Progenitor cell of endocrine pancreas (in vitro differentiated cells): ENCODE measurements at places on chromosomes 7 and 10. TPM values are rescaled to one million over a fixed set of nuclear protein-coding genes. Genes with fewer than 3 reads are reported as not detected.

Gene CCDC146
- total RNA-seq = 14.8 TPM in 2 replicates

DNA sequence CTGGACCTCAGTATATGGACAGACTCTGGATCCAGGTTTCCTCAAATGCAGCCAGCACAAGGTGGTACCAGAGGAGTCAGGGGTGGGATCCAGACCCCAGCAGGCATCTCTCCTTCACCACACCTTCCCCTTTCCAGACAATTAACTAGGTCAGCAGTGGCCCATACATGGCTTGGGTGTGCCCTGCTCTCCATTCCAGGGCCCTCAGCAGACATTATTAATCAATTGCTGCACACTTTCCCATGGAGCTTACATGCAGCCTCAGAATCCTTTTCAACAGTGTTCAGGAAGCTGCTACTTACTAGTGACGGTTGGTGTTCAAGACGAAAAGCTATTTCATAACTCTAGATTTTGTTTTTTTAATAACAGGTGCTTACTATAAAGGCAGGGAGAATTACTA is 6.0 kb downstream of the COL13A1 start:
- H3K27ac ChIP-seq = no peak overlapping the region
- no peaks in the 10 kb centered on the region for H3K36me3 ChIP-seq
- peaks cover 63% of the 10 kb centered on the region for H3K27me3 ChIP-seq
- no peaks in the 10 kb centered on the region for H3K4me1 ChIP-seq
- H3K4me3 ChIP-seq = no peak overlapping the region
- DNase-seq = no peak

Gene HDAC9
- 3.6 and 5.9 TPM in 2 replicates for total RNA-seq

Gene TMEM140
- total RNA-seq = 0.14 TPM in 1 of 2 replicates, not detected in the other

GRCh38 chr10:114359041-114359952 is 45.0 kb downstream of the AFAP1L2 start:
- DNase-seq = no peak
- H3K27ac ChIP-seq = no peak overlapping the region
- H3K27me3 ChIP-seq = peaks cover 13% of the 10 kb centered on the region
- H3K4me1 ChIP-seq = peaks cover 18% of the 10 kb centered on the region

Gene CALML3
- total RNA-seq = not detected in 2 replicates

DNA sequence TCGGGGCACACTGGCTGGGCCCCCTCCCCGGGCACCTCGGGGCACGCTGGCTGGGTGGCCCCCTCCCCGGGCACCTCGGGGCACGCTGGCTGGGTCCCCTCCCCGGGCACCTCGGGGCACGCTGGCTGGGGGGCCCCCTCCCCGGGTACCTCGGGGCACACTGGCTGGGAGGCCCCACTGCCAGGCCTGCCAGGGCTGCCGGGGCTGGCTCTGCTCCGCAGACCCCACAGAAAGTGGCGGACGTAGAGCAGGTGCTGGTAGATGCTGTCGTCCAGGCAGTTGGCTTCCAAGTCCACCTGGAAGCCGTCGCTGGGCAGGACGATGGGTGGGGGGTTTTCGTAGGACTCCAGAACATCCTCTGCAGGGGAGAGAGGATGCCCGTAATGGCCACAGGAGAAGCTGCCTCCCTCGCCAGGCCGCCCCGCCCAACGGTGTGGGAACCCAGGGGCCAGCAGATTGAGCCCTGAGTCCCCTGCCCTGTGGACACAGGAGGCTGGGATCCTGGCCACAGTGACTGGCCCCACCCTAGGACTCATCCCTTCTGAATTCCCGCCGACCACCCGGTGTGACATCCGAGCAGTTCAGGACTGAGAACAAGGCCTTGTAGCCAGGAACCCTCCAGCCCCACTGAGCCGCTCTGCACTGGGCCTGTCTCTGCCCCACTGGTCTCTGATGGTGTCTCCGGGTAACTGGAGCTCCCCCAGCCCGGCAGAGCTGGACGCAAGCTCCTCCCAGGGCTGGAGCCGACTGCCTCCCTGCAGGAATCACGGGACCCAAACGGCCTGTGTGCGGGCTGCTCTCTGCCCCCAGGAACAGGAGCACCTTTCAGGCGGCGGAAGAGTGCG is 28.2 kb downstream of the AP5Z1 start:
- no peaks in the 10 kb centered on the region for H3K36me3 ChIP-seq
- peak overlapping the region; percentile 62 for H3K27ac ChIP-seq
- H3K4me1 ChIP-seq = peaks cover 3% of the 10 kb centered on the region
- no peak overlapping the region for H3K4me3 ChIP-seq
- peaks cover 3% of the 10 kb centered on the region for H3K27me3 ChIP-seq
- DNase-seq = no peak

Gene SLC26A5
- 0.17 TPM in 1 of 2 replicates, not detected in the other for total RNA-seq

- no peak for DNase-seq
- H3K27me3 ChIP-seq = peaks cover 26% of the 10 kb centered on the region
- peaks cover 3% of the 10 kb centered on the region for H3K4me1 ChIP-seq
- H3K27ac ChIP-seq = peak overlapping the region; percentile 33
Measured at GRCh38 chr10:44853148-44853734, 57.9 kb upstream of the TMEM72 start.

- H3K36me3 ChIP-seq = no peaks in the 10 kb centered on the region
- H3K27me3 ChIP-seq = no peaks in the 10 kb centered on the region
- H3K27ac ChIP-seq = no peak overlapping the region
- no peak overlapping the region for H3K4me3 ChIP-seq
- no peak for DNase-seq
Measured at GRCh38 chr7:18520450-18521235, 25.1 kb downstream of the HDAC9 start.

Gene PLAU
- 0.38 and 0.93 TPM in 2 replicates for total RNA-seq

- peaks cover 8% of the 10 kb centered on the region for H3K27me3 ChIP-seq
- no peaks in the 10 kb centered on the region for H3K36me3 ChIP-seq
- no peak overlapping the region for H3K27ac ChIP-seq
- DNase-seq = no peak
Measured at GRCh38 chr7:67413670-67414069, 417.0 kb downstream of the TYW1 start.

- H3K4me1 ChIP-seq = peaks cover 2% of the 10 kb centered on the region
- no peaks in the 10 kb centered on the region for H3K27me3 ChIP-seq
- H3K27ac ChIP-seq = no peak overlapping the region
- H3K36me3 ChIP-seq = no peaks in the 10 kb centered on the region
- no peak for DNase-seq
Measured at GRCh38 chr7:79658304-79658703, 204.8 kb upstream of the MAGI2 start.

- H3K36me3 ChIP-seq = peaks cover 32% of the 10 kb centered on the region
- H3K27ac ChIP-seq = no peak overlapping the region
- peaks cover 2% of the 10 kb centered on the region for H3K4me1 ChIP-seq
- H3K27me3 ChIP-seq = no peaks in the 10 kb centered on the region
- DNase-seq = no peak
Measured at GRCh38 chr7:75629044-75629443, 109.7 kb downstream of the HIP1 start.

Gene UCN3
- 1.00 and 1.3 TPM in 2 replicates for total RNA-seq

- H3K27me3 ChIP-seq = peaks cover 18% of the 10 kb centered on the region
- DNase-seq = no peak
- no peak overlapping the region for H3K4me3 ChIP-seq
- H3K36me3 ChIP-seq = no peaks in the 10 kb centered on the region
Measured at GRCh38 chr10:113347508-113347907, 205.3 kb upstream of the HABP2 start.

- H3K27ac ChIP-seq = no peak overlapping the region
- H3K4me3 ChIP-seq = no peak overlapping the region
- H3K36me3 ChIP-seq = no peaks in the 10 kb centered on the region
- peaks cover 3% of the 10 kb centered on the region for H3K27me3 ChIP-seq
Measured at GRCh38 chr10:70986623-70986950, 98.2 kb upstream of the PCBD1 start.

GRCh38 chr7:92560602-92561001 is 29.6 kb downstream of the FAM133B start:
- no peak for DNase-seq
- H3K4me3 ChIP-seq = no peak overlapping the region
- no peaks in the 10 kb centered on the region for H3K4me1 ChIP-seq

Gene SPDYE2B
- total RNA-seq = not detected in 2 replicates

DNA sequence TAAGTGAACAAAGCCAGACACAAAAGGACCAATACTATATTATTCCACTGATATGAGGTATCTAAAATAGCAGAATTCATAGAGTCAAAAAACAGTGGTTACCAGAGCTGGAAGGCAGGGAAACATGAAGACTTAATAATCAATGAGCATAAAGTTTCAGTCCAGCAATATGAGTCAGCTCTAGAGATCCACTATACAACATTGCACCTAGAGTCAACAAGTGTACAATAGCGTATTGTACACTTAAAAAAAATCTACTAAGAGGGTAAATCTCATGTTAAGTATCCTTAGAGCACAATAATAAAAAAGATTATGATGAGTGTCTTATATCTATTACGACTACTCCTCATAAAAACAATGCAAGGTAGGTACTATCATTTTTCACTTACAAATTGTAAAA is 36.1 kb downstream of the C10orf90 start:
- DNase-seq = no peak
- peaks cover 18% of the 10 kb centered on the region for H3K27me3 ChIP-seq
- no peak overlapping the region for H3K4me3 ChIP-seq
- H3K4me1 ChIP-seq = no peaks in the 10 kb centered on the region

DNA sequence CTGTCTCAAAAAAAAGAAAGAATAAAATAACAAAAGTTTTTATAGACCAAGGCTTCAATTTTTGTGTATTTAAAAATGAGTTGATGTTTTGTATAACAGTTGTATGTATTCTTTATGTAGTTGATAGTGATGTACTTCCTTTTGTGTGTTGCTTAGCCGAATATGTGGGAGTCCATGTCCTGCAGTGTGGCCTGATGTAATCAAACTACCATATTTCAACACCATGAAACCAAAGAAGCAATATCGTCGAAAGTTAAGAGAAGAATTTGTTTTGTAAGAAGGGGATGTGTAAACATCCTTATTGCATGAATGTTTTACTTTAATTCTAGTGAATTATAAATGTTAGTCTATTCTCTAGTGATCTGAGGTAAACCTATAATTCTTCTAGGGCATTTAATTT is 56.6 kb downstream of the MPLKIP start:
- H3K36me3 ChIP-seq = peaks cover 8% of the 10 kb centered on the region
- H3K4me3 ChIP-seq = no peak overlapping the region
- no peak overlapping the region for H3K27ac ChIP-seq
- DNase-seq = no peak
- no peaks in the 10 kb centered on the region for H3K27me3 ChIP-seq

DNA sequence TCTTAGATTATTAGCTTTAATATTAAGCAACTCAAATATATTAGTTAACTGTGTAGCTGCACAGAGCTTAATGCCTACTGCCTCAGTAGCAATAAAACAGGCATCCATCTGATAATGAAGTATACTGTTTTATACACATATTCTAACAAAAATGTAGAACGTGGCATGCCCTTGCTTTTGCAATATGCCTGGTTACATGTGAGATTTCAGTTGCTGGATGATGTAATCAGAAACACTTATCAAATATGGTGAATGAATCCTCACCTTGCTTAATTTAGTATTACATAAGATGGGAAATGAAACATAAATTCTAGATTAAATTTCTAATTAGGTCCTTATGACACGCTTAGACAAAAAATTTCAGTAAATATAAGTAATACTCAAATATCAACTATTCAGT is 8.0 kb downstream of the DNAJC1 start:
- H3K36me3 ChIP-seq = peaks cover 6% of the 10 kb centered on the region
- H3K27me3 ChIP-seq = no peaks in the 10 kb centered on the region
- H3K4me1 ChIP-seq = peaks cover 2% of the 10 kb centered on the region
- no peak for DNase-seq

DNA sequence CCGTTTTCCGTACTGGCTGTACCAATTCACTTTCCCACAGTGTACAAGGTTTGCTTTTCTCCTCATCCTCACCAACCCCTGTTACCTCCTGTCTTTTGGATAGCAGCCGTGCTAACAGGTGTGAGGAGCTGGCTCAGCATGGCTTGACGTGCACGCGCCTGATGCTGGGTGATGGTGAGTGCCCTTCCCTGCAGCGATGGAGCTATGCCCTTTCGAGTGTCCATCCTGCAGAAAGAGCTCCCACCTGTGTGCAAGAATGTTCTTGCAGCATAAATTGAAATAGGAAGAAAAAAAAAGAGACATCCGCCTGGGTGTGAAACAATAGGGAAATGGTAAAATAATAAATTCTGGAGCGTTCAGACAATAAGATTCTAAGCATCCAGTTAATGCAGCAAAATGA is 9.5 kb upstream of the UBE3C start:
- H3K36me3 ChIP-seq = no peaks in the 10 kb centered on the region
- DNase-seq = no peak
- H3K4me3 ChIP-seq = no peak overlapping the region
- H3K27ac ChIP-seq = no peak overlapping the region
- peaks cover 6% of the 10 kb centered on the region for H3K4me1 ChIP-seq

- H3K4me1 ChIP-seq = peaks cover 11% of the 10 kb centered on the region
- H3K27ac ChIP-seq = no peak overlapping the region
- peaks cover 21% of the 10 kb centered on the region for H3K27me3 ChIP-seq
- no peak for DNase-seq
Measured at GRCh38 chr7:25857376-25858067, 294.5 kb upstream of the NFE2L3 start.

GRCh38 chr10:18345308-18345707 is 205.1 kb downstream of the CACNB2 start:
- peaks cover 7% of the 10 kb centered on the region for H3K27me3 ChIP-seq
- H3K4me1 ChIP-seq = peaks cover 6% of the 10 kb centered on the region

DNA sequence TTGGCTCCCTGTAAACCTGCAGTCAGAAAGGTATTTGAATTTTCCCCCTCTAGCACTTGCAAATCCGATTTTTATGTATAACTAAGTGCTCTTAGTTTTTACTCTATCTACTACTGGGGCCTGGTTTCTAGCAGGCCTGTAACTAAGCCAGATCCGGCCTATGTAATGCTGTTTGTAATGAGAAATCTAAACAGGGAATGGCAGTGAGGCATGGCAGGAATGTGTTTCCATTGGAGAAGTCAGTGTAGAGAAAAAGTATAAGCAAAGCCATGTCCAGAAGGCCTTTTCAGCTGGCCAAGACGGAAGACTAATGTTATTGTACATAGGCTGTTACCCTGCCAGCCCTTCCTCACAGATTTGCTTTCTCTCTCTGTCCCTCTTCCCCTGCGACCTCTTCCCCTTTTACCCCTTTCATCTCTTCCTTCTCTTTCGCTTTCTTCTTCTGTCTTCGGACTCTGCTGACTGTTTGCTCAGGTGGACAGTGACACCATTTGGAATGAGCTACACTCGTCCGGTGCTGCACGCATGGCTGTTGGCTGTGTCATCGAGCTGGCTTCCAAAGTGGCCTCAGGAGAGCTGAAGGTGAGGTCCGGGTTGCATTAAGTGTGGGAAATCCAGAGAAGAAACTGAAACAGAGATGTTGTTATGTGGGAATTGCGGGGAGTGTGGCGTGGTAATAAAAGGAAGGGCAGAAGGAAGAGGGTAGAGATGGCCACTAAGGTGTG is 297.5 kb downstream of the HDAC9 start:
- H3K27ac ChIP-seq = peak overlapping the region; percentile 6
- no peaks in the 10 kb centered on the region for H3K27me3 ChIP-seq
- DNase-seq = no peak
- H3K36me3 ChIP-seq = no peaks in the 10 kb centered on the region
- no peak overlapping the region for H3K4me3 ChIP-seq

DNA sequence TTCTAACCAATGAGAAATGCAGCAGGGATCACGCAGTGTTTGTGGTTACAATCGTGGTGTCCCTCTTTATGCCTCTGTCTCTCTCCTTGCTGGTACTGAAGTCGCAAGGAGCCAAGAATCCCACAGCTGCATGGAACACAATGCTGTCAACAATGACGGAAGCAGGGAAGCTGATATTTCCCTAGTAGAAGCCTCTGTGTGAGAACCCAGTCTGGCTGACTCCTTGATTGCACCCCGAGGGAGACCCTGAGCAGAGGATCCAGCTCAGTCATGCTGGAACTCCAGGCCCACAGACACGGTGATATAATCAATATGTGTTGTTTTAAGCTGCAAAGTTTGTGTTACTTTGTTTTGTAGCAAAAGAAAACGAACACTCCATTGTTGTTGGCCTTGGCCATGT is 677.9 kb downstream of the PARD3 start:
- DNase-seq = no peak
- H3K4me3 ChIP-seq = no peak overlapping the region
- peaks cover 3% of the 10 kb centered on the region for H3K36me3 ChIP-seq
- no peak overlapping the region for H3K27ac ChIP-seq
- H3K27me3 ChIP-seq = no peaks in the 10 kb centered on the region
- peaks cover 40% of the 10 kb centered on the region for H3K4me1 ChIP-seq
